Chondrocyte (in vitro differentiated cells): ENCODE measurements at places on chromosomes 5 and 9. TPM values are rescaled to one million over a fixed set of nuclear protein-coding genes. Genes with fewer than 3 reads are reported as not detected.

The RUFY1 gene
- 34.4 to 43.1 TPM (median 36.9 TPM) in 3 replicates for total RNA-seq

GRCh38 chr5:53262348-53262970 lies 152.9 kb upstream of the MOCS2 start:
- no peak for DNase-seq

The STKLD1 gene
- 1.2 to 1.9 TPM (median 1.8 TPM) in 3 replicates for total RNA-seq

The SLC28A3 gene
- 0.15 to 0.35 TPM in 2 of 3 replicates, not detected in the other for total RNA-seq

The CERCAM gene
- total RNA-seq, result 217 to 282 TPM (median 280 TPM) in 3 replicates
